Urothelium cell line (cell line): ENCODE measurements at places on chromosomes 16 and 17.
A peak's percentile ranks its signal among the peaks of the same experiment; 100 is the strongest.

DNA sequence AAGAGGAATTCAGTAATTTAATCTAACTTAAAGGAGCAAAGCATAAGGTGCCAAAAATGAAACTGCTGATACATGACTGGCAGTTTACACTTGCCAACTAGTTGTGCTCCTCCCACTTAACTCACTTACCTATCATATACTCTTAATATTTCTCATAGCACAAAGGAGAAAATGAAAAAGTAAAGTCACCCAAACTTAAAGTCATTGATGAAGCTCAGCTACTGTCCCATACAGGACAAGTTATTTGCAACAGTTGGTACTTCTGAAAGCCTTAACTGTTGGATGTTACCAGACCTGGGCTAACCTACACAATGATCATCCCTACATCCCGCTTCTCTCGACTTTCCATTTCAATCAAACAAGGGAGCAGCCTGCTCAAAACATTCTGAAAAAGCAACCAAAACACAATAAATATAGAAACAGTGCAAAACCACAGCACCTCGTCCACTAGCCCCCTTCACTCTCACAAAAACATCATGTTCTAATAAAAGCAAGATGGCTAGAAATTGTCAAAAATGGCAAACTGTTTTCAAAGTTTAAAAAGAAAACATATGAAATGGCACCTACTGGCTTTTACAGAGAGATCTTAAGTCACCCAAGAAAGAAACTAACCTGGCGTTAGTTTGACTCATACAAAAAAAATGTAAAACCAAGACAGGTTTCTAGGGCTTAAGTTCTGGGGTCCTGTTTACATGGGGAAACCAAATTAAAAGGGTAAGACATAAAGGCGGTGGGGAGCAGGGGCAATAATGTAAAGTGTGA, 868 bp downstream of the MED13 start:
- DNase-seq, result no peak

DNA sequence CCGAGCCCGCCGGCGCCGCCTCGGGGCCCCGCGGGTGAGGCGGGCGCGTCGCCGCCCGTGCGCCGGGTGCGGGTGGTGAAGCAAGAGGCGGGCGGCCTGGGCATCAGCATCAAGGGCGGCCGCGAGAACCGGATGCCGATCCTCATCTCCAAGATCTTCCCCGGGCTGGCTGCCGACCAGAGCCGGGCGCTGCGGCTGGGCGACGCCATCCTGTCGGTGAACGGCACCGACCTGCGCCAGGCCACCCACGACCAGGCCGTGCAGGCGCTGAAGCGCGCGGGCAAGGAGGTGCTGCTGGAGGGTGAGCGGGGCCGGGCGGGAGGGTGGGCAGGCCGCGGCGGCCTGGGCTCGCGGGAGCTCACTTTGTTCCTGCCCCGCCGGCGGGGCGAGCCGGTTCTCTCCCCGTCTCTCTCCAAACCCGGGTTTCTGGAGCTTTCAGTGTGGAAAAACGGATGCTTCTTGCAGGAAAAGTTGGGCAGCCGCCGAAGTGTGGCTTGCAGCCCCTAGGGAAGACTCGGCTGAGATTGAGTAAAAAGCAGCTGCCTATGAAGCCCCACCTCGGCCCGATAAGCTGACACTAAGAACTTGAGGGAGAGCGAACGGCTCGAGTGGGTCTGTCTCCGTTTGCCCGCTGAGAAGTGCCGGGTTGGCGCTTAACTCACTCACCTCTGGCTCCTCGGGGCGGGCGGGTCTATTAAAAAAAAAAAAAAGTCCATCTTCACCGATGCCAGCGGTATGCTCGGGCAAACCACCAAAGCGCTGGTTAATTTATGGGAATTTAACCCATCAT, 677 bp downstream of the SNTB2 start:
- DNase-seq, result peak; percentile 62

GRCh38 chr16:75053791-75054555, 55.1 kb downstream of the ZNRF1 start:
- DNase-seq, result no peak

DNA sequence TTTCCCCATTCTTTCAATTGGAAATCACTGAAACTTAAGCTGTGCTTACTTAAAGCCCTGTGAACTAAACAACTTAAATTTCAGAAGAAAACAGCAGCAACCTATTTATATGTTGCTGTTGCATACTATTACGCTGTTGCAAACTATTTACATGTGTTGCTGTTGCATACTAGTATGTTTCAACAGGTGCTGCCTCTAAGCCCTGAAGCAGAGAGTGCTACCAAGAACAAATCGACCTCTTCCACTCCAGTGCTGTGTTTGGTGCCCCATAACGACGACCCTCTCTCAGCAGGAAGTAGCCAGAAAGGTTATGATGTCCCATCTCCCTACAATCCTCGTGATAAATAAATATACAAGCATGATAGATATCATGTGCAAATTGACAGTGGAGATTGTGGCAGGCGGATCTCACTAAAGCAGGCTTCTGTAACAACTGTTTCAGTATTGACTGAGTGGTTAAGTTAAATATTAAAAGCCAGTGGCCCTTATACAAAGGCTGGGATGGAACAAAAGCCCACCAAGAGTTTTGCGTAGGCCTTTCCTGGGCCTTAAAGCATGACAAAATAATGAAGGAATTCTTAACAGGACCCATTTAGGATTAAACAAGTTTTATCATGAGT, 5.7 kb upstream of the SCPEP1 start:
- no peak for DNase-seq
